Stimulated activated CD4-positive, alpha-beta T cell treated with anti-CD3 and anti-CD28 coated beads, Interleukin-12 subunit alpha, Interleukin-12 subunit beta, amount 100 ng/mL, for 4 hours (primary cell): ENCODE measurements at places on chromosomes 6 and 20.

GRCh38 chr6:45432977-45433376 is 55.2 kb upstream of the SUPT3H start:
- DNase-seq, result no peak

DNA sequence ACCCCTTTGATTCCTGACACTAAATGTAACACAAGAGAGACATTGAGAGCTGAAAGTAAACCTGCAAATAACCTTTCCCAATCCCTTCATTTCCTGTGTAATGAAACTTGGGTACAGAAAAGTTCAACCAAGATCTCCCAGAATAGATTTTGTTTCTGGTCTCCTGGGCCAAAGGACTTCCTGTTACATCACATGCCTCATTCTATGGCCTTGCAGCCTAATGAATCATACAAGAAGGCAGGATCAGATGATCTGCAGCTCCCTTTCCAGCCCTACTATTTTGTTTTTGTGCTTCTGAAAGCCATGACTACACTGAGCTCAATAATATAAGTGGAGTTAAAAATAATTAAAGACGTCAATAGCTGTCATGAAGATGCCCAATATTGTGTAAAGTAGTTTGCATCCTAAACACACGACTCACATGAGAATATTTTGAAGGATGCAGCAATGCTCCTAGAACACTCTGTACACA is 73.4 kb upstream of the NOX3 start:
- DNase-seq, result no peak

GRCh38 chr20:10242166-10242565 is 23.5 kb downstream of the SNAP25 start:
- DNase-seq, result no peak

GRCh38 chr6:79946272-79947190 is 822 bp downstream of the ELOVL4 start:
- DNase-seq, result no peak

DNA sequence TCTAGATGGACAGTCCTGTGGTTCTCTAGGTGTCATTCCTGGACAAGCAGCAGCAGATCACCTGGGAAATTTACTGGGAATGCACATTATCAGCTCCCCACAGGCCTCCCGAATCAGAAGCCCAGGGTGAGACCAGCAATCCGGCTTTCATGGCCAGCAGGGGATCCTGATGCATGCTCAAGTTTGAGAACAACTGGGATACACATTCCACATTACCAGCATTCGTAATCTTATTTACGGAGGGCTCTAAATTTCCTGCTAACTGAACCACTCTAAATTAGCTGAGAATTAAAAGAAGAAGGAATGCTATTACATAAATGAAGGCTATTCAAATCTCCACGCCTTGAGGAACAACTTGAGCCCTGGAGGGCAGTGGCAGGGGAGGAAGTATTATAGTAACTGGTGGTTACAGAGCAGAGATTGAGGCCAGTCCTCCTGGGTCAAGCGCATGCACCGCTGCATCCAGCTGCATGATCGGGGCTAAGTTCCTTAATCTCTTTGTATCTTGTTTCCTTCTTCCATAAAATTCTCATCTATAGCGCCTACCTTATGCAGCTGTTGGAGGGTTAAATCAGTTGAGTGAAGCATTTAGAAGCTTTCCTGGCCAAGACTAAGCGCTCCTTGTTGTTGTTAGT is 403.7 kb downstream of the CDH26 start:
- DNase-seq, result no peak

DNA sequence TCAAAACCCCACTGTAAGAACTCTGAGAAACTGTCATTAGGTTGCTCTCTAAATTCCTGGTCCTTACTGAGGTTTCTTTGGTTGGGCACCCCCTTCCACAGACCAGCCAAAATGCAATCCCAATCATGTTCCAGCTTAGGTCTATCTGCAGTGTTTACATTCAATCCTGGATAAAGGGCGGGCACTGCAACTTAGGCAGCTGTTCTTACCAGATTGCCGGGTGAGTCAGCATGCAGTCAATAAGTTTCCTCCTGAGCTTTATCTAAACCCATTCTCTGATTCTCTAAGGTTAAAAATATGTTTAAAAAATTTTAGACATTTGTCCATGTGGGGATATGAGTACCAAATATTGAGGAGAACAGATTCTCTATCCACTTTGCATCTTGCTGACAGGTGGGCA is 197.8 kb downstream of the HAO1 start:
- no peak for DNase-seq

GRCh38 chr6:39218868-39219567 is 10.3 kb downstream of the KCNK5 start:
- no peak for DNase-seq

DNA sequence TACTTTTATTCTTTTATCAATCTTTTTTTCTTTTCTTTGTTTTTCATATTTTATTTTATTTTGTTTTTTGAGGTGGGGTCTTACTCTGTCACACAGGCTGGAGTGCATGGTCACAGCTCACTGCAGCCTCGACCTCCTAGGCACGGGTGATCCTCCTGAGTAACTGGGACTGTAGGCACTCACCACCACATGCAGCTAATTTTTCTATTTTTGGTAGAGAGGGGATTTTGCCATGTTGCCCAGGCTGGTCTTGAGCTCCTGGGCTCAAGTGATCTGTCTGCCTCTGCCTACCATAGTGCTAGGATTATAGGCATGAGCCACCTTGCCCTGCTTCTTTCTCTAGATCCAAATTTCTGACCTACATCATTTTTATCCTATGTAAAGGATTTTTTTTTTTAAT is 153.2 kb downstream of the CDKAL1 start:
- no peak for DNase-seq

- DNase-seq, result no peak
Measured at GRCh38 chr20:1330075-1330830, 1.3 kb upstream of the SDCBP2 start.
